COLO829 (cell line): ENCODE measurements at places on chromosomes 11 and 22.

- DNase-seq: no peak
Observed at GRCh38 chr11:75333807-75334140, 17.7 kb downstream of the ARRB1 start.

- no peak for DNase-seq
Observed at GRCh38 chr22:27630754-27631153, 170.8 kb downstream of the MN1 start.

DNA sequence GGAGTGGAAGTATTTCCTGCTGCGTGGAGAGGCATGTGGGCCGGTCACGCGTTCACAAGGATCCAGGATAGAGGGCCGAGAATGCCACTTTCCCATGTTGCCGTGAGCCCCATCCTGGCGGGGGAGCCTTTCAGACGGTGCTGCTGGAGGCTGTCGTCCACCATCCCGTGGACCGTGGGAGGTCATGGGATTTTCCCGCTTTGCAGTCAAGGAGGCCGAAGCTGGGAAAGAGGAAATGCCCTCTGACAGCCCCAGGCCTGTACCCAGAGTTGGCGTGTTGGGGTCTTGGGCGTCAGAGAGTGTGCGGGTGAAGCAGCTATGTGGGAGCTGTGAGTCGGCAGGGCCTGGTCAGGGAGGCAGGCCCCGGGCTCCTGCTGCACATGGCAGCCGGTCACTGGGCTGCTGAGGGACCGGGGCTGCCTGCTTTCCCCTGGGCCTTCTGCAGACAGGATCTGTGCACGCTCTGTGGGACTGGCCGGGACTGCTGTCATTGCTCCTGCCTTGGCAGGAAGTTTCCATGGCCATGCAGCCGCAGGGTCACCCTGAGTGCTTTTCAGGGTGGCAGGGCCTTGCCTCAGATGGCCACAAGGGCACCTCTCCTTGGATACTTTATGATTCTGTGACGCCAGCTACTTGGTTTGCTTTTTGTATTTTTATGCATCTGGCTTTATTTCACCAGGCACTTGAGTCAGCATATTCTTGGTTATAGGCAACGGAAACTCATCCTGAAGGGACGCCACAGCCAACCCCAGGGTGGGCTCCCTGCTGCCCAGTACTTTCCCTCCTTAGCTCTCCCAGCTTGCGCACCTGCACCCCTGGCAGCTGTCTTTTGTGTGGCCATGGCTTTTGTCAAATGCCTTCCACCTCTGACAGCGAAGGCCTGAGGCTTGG is 52.4 kb downstream of the AP2A2 start:
- no peak for DNase-seq

DNA sequence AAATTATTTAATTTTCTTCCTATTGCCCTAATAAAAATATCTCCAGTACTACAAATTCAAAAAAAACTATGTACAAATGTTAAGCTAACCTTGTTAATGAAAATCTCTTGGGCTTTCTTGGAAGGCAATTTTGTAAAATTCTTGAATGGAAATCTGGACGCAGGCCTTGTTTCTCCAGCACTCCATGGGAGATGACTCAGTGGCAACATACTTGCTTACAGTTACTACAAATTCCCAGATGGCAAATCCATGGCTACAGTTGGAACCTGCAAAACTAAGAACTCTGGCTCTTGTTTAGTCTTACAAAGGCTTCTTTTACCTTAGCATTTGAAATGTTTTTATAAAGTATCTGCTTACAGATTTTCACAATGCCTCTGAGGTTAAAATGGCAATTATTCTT is 725.2 kb downstream of the DLG2 start:
- DNase-seq: no peak

GRCh38 chr11:83364500-83365045 is 78.4 kb upstream of the CCDC90B start:
- DNase-seq: no peak

- DNase-seq: peak; percentile 42
Observed at GRCh38 chr11:9535189-9535781, 38.2 kb upstream of the WEE1 start.
